ENCODE measurements at places on chromosomes 4 and X.

DNA sequence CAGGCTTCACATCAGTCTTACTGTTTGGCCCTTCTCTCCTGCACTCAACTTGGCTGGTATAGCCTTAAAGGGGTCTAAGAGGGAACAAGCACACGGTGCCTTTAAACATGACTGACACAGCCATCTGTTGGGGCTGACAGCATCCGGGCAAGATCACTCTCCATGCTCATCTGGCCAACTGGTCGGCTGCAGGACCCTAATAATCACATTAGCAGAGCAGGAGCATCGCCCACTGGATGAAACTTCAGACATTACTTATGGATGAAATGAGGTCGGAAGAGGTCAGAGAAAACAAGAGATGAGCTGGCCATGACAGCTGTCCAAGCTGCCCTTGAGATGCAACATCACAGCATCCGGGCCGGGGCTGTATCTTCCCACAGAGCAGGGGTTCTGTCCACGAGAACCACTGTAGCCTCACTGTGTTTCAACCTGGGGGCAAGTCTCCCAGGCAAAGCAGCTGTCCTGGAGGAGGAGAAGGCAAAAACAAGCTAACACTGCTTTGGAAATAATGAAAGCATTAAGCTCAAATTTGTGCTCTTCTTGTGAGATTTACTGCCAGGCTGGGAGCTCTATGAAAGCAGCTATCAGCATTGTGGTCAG lies 94.4 kb upstream of the TTC29 start:
- DNase-seq = no peak

DNA sequence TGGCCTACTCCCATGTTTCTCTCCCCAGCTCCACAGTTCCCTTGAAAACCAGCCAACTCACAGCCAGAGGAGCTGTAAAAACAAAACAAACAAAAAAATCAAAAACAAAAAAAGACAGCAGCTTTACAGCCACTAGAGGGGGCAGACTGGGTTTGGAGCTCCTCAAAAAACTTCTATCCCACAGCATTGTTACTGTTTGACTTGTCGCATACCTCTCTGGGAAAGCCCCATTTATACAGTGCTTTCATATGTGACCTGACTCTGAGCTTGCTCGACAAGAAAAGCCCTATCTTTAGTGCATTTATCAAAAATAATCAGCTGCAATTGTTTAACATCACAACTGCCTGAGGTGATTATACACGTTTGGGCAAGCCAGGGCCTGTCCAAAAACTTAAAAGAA lies 21.6 kb downstream of the TSPAN6 start:
- DNase-seq = no peak

DNA sequence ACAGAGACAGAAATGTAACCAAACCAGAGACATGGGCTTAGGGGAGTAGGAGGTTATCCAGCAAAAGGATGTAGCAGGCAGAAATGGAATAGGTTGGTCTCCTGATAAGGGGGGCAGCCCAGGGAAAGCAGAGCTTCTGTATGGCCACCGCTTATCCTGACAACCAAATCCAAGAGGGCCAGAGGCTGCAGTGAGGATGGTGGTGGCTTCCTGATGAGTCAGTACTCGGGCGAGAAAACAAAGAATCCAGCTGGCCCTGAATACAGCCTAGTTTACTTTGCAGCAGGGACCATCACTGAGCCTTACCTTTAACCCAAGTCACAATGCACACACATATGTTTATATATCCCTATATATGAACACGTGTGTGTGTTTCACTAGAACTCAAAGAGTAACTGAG lies 129.7 kb upstream of the FTHL17 start:
- DNase-seq = no peak

- DNase-seq = no peak
Observed at GRCh38 chr4:97134456-97134855, 1008.8 kb downstream of the STPG2 start.

GRCh38 chr4:137700072-137700471 lies 167.8 kb upstream of the PCDH18 start:
- no peak for DNase-seq

DNA sequence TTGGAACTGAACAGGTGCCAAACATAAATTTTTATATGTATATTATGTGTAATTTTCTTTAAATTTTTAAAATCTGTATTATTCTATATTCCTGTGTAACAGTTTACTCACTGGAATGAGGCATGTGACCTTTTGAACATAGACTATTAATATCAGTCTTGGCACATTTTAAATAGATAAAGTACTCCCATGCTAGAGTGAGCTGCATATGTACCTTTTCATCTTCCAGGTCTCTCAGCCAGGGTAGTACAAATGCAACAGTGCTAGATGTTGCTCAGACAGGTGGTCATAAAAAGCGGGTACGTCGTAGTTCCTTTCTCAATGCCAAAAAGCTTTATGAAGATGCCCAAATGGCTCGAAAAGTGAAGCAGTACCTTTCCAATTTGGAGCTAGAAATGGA lies 242.0 kb downstream of the RAPGEF2 start:
- DNase-seq = no peak

DNA sequence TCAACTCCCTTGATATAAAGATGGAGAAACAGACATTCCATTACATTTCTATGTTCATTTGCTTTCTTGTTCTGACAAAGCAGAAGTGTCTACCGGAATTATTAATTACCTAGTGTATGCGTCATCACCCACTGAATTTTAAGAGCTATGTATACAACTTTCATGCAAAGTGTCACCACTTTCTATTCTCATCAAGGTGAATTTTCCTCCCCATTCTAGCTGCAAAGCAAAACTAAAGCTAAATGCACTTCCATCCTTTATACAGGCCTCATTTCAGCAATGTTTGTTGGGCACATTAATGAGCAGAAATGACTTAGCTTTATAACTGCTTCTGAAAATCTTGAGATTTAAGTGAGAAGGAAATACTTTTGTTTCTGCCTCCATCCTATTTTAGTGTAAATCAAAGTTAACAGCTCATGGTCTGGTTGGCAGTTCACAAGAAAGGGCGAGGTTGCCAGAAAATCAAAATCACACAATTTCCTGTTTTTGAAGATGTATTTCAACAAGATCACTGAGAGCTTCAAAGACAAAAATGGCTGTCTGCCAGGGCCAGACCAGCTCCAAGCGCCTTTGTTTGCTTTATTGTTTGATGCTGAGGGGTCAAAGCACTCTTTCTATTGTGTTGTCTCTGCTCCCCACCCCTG lies 7.2 kb upstream of the FAM9C start:
- no peak for DNase-seq

DNA sequence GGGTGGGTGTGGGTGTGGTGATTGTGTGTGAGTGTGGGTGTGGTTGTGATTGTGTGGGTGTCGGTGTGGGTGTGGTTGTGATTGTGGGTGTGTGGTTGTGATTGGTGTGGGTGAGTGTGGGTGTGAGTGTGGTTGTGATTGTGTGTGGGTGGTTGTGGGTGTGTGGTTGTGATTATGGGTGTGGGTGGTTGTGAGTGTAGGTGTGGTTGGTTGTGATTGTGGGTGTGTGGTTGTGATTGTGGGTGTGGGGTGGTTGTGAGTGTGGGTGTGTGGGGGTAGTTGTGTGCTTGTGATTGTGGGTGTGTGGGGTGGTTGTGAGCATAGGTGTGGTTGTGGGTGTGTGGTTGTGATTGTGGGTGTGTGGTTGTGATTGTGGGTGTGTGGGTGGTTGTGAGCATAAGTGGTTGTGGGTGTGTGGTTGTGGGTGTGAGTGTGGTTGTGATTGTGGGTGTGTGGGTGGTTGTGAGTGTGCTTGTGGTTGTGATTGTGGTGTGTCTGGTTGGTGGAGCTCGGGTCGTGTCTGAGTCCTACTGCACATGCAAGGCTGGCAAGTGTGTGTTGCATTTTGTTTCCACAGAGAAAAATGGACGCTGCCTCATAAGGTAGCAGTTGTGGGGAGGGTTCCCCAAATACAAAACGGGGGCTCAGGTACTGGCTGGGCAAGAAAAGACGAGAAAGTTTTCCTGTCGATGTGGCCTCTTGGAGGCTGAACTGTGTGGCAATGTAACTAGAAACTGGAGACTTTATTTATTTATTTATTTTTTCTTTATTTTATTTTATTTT lies 116.7 kb downstream of the UBE2K start:
- no peak for DNase-seq

GRCh38 chr4:2638730-2639129 lies 102.3 kb downstream of the FAM193A start:
- no peak for DNase-seq

Data from NCI-H510A treated with DMSO at 0.1 percent for 48 hours (cell line).